ENCODE measurements at places on chromosomes 6 and 20.

- peak; percentile 40 for DNase-seq
These were observed 621 bp downstream of the NOL7 start for GRCh38 chr6:13615792-13616120.

DNA sequence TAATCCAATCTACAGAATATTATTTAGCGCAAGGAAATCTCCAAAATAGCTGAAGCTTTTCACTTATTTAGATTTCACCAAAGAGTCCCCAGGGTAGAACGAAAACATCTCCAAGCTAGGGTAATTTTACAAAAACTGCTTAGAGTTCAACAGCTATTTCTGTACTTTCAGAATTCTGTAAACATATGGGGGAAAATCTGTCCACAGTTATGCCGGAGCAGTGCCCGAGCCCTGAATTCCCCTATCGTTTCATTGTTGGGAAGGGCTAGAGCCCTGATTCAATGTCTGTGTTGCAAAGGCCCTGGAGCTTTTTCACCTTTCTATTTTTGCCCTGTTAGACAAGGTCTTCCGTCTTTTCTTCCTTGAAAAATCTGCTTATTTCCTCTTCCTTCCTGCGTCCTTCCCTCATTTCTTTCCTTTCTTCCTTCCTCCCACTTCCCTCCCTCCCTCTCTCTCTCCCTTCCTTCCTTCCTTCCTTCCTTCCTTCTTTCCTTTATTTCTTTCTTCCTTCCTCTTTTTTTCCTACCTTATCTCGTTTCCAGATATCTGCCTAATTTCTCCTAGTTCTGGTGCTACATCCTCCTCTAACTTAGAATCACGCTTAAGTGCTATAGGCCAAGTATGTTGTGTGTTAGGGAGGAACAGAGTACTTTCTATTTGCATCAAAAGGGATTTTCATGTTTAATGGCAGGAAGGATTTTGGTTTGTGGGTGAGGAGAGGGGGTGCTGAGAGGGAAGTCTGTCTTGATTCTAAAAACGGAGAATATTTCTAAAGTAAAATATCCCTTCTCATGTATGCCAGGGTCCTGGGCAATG lies 122.5 kb upstream of the BMP2 start:
- DNase-seq = no peak

DNA sequence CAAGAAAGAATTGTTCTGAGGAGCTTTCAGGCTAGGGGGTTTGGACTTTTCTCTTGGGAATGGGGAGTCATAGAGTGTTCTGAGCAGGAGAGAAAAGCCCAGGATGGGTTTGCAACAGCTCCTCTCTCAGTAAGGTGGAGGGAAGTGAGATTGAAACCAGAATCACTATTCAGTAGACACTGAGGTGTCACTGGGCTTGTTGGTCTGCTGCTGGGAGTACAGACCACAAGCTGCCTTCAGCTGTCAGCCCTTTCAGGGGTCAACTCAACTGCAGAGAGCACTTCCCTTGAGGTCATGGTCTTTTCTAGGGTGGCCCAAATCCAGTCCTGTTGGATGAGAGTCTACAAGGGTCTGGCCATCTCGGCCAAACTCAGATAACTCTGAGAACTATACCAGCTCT lies 12.9 kb upstream of the FOXA2 start:
- DNase-seq = no peak

GRCh38 chr6:11181478-11182136 lies 50.9 kb downstream of the NEDD9 start:
- no peak for DNase-seq

DNA sequence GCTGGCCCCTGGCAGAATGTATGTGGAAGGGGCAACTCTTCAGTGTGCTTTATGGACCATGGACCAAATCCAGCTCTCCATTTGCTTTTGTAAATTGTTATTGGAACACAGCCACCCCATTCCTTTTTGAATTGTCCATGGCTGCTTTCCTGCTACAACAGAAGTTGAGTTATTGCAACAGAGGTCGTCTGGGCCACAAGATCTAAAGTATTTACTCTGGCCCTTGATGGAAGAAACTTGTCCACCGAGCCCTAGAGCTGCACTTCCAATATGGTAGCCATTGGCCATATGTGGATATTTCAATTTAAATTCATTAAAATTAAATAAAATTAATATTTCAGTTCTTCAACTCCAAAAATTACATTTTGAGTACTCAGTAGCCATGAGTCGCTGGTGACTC lies 543.5 kb downstream of the PTPRT start:
- DNase-seq = no peak

DNA sequence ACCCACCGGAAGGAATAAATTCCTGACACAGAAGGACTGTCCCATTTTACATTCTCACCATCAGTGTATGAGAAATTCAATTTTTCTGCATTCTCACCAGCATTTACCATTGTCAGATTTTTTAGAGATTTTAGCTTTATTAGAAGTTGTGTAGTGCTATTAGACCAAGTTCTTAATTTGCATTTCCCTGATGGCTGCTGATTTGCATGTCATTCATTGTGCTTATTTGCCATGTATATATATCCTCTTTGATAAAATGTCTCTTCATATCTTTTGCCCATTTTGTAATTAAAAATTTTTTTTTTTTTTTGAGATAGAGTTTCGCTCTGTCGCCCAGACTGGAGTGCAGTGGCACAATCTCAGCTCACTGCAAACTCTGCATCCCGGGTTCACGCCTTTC lies 9.8 kb upstream of the HLA-DRB5 start:
- no peak for DNase-seq

DNA sequence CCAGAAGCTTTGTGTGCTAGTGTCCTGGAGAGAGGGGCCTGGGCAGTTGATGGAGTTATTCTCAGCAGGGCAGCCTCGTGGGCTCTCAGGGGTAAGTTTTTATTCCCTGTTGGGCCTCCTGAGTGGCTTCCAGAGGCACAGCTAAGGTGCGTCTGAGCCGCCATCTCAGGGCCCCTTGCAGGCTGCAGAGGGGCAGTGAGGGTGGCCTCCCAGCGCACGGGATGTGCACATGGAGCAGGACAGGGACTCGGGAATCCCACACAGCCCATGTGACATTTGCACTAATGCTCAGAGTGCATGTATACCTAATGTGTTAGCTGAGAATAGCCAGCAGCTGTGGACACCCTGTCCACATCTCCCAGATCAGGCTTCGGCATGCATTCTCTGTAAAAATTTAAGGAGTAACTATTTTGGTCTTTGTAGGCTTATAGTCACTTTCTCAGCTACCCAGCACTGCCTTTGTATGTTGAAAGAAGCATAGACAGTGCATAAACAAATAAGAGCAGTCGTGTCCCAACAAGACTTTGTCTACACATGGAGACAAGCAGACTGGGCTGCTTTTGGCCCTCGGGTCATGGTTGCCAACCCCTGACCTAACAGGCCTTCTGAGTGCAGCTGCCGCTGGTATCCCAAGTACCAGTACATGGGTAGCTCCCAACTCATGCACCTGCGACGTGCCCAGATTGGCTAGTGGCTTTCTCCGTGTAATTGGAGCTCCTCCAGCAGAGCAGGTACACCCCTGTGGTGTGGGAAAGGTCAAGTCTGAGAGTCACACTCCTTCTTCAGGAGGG lies 18.6 kb upstream of the CST9L start:
- DNase-seq = no peak

DNA sequence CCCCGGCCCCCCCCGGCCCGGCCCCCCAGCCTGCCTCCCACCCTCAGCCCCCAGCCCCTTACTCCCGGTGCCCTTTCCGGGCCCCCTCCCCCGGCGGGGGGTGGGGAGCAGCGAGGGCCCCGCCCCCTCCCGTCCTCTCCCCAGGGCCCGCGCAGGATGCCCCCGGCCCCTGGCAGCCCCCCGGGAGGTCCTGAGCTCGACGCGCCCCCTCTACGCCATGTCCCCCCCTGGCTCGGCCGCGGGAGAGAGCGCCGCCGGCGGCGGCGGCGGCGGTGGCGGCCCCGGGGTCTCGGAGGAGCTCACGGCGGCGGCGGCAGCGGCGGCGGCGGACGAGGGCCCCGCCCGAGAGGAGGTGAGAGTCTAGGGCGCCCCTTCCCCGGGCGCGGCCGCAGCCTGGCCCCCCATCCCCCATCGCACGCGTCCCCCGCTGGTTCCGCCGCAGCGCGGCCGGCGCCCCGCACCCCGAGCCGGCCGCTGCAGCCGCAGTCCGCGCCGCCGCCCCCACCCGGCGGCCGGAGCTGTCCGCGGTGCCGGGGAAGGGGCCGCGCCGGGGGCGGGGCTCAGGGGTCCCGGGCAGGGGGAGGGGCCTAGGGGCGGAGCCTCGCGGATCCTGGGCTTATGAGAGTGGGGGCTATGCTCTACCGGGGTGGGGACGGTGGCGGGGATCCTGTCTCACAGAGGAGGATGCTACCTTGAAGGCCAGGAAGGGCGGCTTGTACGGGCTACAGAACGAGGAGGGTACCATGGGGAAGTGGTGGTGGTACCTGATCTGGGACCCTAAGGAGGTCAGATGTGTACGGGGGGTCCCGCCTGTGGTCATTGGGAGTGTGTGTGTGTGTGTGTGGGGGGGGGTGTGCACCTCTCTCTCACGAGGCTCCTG lies 516 bp downstream of the TMEM151B start:
- no peak for DNase-seq

GRCh38 chr6:44225579-44226325 lies 2.4 kb downstream of the SLC29A1 start:
- DNase-seq = no peak

Data from kidney capillary endothelial cell (primary cell).